ENCODE measurements at places on chromosomes 2 and 18.

- no peak for DNase-seq
Observed at GRCh38 chr2:227186751-227187150, 22.3 kb downstream of the COL4A3 start.

DNA sequence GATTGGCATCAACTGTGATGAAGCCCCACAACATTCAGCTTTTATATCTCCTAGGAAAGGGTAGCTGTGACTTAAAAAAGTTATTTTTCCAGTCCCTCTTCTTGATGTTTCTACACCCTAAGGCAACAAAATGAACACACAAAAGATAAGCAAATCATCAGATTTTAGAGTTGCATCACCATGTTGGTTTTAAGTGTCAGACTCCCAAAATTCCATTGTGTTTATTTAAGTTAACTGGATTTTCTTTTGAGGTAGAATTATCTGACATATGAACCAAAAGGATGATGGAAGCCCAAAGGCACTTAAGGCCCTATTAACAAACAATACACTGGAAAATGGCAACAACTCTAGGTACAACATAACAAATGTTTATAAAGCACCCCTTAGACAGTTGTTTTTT is 261.7 kb upstream of the SLC39A10 start:
- DNase-seq, result no peak

- DNase-seq, result no peak
Observed at GRCh38 chr2:169393068-169393590, 30.8 kb upstream of the LRP2 start.

DNA sequence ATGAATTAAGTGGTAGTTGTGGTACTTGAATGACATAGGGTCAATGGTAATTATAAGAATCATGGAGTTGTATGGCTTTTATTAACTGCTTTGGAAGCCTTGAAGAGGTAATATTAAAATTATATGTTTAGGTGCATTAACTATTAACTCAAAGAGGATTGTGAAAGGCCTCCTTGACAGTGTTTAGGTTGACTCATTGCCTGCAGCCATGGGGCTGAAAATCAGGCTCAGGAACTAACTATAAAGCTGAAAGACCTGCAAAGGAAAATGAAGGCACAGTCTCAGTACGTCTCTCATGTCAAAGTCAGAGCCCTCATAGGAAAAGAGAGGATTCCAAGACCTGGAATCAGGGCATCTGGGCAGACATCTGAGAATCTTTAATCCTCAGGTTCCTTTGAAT is 31.0 kb downstream of the CACNB4 start:
- no peak for DNase-seq

DNA sequence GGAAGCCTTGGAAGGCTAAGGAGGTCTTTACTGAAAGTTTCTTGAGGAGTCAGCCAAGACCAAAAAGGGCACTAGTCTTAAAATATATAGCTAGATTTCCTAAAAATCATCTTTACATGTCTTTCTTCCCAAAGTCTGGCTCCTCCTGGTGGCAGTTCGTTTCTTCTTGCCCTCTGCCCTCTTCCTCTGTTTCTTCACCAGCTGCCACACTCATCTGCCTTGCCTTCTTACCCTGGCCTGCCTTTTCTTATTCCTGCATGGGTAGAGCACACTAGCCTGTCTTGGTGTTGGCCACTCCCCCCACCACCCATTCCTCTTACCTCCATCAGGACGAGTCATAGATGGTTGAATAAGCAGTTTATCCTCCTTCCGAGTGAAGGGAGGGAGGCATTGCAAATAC is 129.8 kb downstream of the RAPGEF4 start:
- DNase-seq, result no peak

- DNase-seq, result no peak
Observed at GRCh38 chr2:100766806-100767205, 53.1 kb upstream of the NPAS2 start.
